ENCODE measurements at places on chromosomes 7 and 10. TPM values are rescaled to one million over a fixed set of nuclear protein-coding genes. Genes with fewer than 3 reads are reported as not detected.

PILRA gene
- 2.2 TPM for total RNA-seq

ATRNL1 gene
- under 0.01 TPM for total RNA-seq

DNA sequence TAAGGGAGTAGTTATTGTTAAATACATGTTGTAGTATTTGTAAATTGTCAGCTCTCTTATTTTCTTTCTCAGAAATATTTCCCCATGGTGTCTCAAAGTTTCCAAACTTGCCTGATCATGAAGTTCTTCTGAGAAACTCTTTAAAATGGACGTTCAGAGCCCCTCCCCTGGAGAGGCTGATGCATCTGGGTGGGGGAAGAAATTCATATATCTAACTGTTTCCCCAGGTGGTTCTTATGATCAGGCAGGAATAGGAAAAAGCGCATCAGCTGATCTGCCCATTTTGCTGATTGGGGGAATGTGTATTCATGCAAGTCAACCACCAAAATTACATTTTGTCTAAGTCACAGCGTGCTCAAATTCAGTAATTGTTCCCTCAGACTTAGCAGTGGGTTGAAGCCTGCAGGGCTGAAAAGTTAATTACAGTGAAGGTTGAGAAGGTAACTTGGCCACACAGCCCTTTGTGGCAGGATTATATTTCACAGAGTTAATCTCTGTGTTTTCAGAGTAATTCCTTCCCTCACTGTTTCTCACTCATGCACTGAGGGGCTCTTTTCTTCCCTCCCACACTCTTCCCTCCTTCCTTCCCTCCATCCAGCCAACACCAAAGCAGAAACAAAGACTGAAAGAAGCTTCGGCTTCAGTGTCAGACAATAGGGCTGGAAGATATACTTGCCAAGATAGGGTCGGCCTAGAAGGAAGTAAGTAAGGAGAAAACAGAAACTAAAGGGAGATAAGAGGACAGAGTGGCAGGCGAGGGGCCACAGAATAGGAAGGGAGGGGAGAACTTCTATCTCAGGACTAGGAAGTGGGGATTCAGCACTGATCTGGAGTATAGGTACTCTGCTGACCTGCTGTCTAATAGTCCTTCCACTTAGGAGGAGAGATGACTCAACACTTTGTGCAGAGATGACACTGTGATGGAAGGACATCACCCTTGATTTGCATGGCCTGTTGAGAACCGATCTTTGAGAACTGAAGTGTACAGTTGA is 50.5 kb upstream of the STARD3NL start:
- no peak for DNase-seq

DNA sequence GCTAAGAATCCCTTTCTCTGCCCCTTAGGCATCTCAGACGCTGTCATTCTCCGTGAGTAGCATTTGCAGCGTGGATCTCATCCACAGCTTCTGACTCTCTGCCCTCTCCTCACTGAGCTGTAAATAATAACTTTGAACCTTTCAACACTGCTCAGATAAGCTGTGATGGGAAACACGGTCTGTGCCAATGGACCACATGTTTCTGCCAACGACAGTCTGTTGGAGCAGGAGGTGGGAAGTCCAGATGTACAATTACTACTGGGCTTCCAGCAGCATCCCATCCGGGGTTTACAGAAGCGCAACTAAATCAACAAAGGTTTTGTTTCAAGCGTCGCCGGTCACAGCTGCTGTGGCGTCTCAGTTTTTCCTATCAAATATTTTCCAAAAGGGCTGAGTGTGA is 1110.6 kb downstream of the TYW1 start:
- DNase-seq = no peak

Data from hematopoietic multipotent progenitor cell (in vitro differentiated cells).